ENCODE measurements at places on chromosomes 3 and 15.

GRCh38 chr3:62531981-62532380 lies 158.6 kb upstream of the FEZF2 start:
- no peak for DNase-seq

GRCh38 chr15:39243396-39243795 lies 337.5 kb upstream of the THBS1 start:
- DNase-seq = no peak

DNA sequence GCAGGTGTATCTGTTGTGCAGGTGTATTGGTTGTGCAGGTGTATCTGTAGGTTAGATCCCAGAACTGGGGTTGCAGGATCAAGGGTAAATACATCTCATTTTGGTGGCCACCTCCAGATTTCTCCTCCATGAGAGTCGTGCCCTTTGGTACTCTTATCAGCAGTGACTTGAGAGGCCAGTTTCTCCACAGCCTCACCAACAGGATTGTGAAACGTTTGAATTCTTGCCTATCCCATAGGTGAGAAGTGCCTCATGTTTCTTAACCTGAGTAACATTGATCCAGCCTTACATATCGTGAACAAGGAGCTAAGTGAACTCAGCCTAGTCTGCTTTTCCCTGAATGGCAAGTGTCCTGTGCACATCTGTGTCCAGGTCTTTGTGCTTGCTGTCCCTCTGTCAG lies 55.4 kb downstream of the CMTM8 start:
- DNase-seq = no peak

DNA sequence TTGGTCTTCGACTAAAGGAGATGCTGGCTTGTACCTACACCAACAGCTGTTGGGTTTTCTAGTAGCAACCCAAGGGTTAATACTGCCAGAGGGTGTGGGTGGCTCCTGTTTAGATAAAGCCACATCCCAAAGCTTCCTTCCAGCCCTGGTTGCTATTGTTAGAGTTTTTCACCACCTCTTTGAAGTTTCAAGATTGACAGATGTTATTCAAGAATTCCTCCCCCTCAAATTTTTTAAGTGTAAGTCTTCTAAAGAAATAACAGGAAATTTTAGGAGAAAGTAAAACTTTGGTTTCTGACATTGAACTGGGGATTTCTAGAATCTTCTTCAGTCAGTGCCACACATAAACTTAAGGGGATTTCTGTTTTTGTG lies 60.9 kb downstream of the TGFBR2 start:
- no peak for DNase-seq

DNA sequence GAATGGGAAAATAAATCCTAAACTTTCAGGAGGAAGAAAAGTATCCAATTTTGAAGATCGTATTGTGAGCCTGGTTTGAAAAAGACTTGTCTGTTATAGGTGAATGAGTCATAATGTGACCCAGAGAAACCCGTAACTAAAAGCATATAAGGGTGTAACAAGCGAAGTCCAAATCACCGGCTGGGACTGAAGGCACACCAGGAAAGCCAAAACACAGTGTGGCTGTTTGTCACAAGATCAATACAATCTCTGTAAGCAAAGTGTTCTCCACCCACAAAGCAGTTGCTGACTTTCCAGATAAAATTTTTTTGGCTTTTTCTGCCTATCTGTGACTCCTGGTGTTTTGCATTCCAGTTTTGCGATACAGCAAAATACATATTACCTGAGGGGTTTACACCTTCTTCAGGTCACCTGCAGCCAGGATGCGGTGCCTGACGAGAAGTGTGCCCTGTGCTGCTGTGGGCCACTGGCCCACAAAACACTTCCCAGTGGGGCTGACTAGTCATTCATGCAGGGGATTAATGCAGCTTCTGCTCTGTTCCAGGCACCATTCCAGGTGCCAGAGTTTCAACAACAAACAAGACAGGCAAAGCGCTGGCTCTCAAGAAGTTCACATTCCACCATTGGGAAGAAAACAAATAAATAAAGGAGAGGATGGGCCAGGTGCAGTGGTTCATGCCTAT lies 14.4 kb downstream of the HES1 start:
- no peak for DNase-seq

DNA sequence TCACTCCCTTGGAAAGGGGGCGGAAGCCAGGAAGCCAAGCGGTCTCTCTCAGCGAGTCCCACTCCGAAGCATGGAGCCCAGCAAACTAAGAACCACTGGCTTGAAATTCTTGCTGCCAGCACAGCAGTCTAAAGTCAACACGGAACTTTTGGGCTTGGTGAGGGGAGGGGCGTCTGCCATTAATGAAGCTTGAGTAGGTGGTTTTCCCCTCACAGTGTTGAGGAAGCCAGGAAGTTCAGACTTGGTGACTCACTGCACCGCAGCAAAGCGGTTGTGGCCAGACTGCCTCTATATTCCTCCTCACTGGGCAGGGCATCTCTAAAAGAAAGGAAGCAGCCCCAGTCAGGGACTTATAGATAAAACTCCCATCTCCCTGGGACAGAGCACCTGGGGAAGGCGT lies 665.4 kb upstream of the CBLB start:
- no peak for DNase-seq

DNA sequence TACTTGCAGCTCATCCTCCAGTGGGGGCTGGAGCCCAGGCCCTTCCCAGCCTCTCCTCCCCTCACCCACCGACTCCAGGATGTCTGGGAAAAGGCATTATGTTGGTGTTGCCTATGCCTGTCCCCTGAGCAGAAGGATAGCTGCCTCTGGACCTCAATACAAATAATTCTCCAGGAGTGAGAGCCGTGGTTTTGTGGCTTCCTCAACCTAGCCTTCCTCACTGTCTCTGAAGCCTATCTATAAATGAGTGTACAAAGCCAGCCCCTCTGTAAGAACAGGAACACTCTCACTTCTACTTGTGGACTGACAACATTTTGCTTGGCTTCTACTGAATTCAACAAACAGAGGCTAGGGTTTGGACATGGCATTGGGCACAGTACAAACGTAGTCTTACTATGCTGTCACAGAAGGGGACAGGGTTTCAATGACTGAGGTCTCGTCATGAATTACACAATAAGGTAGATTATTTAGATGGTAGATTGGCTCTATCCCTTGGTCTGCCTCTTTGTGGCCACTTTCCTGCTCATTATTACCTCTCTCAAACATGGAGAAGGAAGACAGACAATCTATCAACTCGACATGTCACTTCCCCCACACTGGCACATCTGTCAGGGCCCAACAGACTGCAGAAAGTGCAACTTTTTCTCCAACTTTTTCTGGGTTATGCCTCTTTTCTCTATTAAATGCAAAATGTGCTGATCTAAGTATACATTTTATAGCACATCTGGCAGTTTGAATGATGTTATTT lies 82.8 kb upstream of the MEX3B start:
- no peak for DNase-seq

GRCh38 chr3:37259291-37259690 lies 84.9 kb upstream of the LRRFIP2 start:
- DNase-seq = no peak

DNA sequence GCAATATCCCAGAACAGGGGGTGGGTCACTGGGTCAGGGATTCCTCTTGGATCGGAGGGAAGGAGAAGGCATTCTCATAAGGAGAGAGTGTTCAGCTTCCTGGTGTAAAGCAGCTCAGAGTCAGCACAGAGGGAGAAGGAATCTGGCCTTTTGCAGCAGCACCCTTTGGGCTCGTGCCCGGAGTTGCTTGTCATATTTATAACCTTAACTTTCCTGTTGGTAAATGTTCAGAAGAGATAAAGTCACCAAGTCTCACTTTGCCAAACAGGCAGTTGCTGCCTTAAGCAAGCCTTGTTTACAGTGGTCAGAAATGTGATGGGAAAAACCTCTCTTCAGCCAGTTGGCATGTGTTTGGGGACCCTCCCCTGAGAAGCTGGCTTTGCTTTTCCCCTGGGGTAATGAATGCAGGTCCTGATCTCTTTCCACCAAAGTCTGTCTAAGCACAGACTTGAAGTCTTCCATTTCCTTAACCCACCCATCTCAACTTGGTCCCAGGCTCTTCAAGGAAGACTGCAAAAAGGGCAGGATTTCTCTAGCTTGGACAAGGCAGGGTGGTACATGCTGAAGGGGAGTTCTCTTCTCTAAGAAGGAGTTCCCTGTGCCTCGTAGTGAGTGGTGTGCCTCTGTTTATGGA lies 206.9 kb upstream of the BHLHE40 start:
- peak; percentile 93 for DNase-seq

DNA sequence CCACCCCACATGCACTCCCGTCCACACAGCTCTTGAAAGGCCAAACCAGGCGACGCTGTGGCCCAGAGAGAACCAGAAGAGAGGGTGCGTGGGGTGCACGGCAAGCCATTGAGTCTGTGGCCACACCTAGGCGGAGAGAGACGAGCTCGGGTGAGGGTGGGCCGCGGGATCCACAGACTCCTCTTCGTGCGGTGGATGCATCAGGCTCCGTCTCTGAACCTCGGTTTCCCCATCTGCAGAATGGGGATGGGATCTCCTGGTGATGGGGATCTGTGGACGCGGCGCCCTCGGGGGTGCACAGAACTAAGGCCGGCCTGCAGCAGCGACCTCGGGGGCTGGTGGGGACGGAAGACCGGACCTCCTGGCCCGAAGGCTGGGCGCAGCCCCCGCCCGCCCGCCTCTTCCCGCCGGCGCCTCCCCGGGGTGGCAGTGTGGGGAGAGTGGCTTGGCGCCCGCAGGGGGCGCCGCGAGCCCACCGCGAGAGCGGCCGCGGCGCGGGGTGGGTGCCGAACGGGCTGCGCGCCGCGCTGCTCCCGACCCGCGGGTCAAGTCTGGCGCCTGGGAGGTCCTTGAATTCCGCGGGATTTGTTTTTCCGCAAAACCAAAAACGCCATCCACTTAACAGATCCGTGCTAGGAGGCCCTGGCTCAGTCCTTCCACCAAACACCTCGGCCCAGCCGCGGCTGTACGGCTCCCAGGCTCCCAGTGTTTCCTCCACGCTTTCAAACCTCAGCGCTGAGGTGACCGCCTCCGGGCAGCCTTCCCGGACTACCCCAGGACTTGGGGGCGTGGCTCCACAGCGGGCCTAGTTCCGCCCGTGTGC lies 13.2 kb upstream of the ADPGK start:
- peak; percentile 38 for DNase-seq

DNA sequence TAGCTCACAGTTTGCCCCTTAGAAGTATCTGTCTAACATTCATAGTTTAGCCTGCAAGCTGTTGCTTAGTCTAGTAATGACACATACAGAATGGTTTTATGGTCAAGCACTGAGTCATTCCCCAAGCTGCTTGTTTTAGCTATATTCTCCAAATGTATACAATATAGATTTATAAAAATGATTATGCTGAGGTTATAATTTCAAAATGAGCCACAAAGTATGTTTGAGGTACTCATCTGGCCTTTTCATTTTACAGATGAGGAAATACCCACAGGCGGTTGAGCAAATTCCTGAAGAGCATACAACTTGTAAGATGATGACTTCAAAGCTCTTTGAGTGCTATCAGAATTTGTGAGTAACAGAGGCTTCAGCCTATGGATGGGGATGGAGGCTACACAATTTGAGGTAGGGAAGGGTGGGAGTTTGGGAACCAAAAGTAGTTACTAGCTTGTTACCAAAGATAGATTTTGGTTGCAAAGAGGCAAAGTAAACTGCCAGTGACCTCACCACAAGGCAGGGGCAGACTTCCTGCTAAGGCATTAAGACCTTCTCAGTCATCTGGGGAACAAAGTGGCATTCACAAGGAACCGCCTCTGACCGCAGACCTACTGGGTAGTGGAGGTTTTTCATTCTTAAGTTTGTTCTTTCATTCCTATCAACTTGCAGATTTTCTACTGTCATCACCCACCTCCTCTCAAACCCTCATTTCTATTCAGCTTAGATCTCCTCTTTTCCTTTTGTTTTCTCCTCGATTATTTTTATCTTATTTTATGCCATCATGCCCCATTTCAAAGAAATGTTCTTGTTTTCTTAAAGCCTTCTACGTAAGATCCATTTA lies 257.2 kb upstream of the NECTIN3 start:
- DNase-seq = no peak

GRCh38 chr3:69941037-69941436 lies 58.5 kb upstream of the SAMMSON start:
- DNase-seq = no peak

DNA sequence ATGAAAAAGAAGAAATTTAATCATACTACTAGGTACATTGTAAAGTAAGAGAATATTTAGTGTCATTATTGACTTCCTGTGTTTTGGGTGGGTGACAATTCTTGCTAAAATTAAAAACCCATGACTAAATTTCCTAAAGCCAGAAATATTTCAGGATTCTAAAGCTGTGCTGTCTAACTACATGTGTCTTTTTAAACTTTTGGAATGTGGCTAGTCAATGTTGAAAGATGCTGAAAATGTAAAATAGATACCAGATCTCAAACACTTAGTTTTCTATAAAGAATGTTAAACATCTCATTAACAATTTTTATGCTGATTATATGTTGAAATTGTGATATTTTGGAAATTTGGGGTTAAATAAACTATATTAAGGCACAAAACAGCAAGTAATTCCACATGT lies 308.9 kb upstream of the TMCO5A start:
- no peak for DNase-seq

GRCh38 chr3:195001961-195002861 lies 268.7 kb downstream of the XXYLT1 start:
- peak; percentile 39 for DNase-seq

- DNase-seq = peak; percentile 34
Observed at GRCh38 chr3:129621626-129622225, 15.2 kb upstream of the PLXND1 start.

GRCh38 chr3:8001307-8001706 lies 500.3 kb upstream of the LMCD1 start:
- DNase-seq = no peak

DNA sequence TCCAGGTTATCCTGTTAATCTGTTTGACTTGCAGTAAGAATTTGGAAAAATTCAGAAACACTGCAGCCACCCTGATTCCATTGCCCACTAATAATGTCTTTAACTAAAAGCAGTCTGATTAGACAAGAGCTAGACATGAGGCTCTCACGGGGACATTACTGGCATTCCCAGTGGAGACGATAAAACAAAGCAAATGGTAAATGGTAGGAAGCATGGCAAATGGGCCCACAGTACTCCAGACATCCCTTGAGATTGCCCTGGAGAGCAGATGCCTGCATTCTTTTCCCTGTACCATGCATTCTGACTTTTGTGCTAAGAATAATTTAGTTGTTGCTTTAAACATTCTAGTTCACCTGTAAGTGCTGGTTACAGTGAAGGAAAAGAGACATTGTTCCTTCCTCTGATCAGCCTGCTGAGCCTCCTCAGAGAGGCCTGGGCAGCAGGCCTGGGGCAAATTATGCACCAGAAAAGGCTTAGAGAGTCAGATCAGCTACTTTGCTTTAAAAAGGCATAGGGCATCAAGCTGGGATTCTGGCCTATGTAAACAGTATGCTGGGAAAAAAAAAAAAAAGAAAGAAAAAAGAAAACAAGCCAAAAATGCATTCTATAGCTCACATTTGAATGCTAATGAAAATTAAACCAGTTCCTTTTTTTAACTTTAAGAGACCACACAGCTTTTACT lies 204.6 kb downstream of the GABRG3 start:
- DNase-seq = no peak

- DNase-seq = no peak
Observed at GRCh38 chr3:49013738-49014660, 4.4 kb downstream of the DALRD3 start.

GRCh38 chr3:98395101-98395500 lies 4.6 kb downstream of the OR5K3 start:
- DNase-seq = no peak

- no peak for DNase-seq
Observed at GRCh38 chr15:97522347-97522746, 438.2 kb upstream of the ARRDC4 start.

- no peak for DNase-seq
Observed at GRCh38 chr3:195838714-195839113, 27.0 kb upstream of the MUC4 start.
